HL-60 (cell line): ENCODE measurements at places on chromosomes 11 and 22.

DNA sequence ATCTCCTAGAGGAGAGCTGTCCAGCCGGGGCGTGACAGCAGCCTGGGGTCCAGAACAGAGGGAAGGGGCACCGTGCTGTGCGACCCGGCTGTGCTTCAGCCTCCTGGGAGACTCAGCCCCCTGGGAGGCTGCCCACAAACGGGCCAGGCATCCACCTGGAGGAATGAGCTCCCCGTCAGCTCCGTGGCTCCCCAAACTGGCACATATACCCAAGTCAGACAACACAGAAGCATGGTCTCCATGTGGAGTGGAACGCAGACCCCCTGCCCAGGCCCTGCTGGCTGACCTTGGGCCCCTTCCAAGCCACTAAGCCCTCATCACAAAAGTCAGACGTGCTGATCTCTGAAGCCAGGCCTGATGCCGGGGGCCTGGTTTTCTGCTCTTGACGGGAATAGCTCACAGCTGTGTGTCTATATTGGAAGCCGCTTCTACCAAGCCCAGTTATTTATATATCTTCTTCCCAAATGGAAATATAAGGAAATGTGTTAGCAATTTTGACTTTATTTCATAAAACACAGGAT is 91.7 kb downstream of the BRD1 start:
- DNase-seq = no peak

GRCh38 chr22:32714458-32715430 is 86.8 kb upstream of the TIMP3 start:
- no peak for DNase-seq

GRCh38 chr11:64869571-64870175 is 8.7 kb downstream of the EHD1 start:
- DNase-seq = no peak

- no peak for DNase-seq
These were observed 180.0 kb upstream of the NTM start for GRCh38 chr11:131190446-131190845.

DNA sequence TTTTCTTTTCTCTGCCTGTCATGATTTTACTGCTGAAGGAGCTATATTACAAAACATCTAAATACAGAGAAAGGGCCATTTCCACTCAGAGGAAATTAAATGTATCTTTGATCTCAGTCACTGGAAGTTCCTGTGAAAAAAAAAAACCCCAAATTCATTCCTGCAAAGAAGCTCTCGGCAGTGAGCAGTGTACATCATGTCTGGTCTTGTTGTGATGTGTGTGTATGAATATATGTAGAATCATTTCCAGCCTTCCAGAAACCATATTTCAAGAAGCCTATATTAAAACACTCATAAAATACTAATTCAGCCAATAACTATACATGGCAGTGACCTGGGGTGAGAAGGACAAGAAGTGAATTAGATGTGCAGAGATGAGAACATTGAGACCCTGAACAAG is 393.2 kb upstream of the TENM4 start:
- no peak for DNase-seq

DNA sequence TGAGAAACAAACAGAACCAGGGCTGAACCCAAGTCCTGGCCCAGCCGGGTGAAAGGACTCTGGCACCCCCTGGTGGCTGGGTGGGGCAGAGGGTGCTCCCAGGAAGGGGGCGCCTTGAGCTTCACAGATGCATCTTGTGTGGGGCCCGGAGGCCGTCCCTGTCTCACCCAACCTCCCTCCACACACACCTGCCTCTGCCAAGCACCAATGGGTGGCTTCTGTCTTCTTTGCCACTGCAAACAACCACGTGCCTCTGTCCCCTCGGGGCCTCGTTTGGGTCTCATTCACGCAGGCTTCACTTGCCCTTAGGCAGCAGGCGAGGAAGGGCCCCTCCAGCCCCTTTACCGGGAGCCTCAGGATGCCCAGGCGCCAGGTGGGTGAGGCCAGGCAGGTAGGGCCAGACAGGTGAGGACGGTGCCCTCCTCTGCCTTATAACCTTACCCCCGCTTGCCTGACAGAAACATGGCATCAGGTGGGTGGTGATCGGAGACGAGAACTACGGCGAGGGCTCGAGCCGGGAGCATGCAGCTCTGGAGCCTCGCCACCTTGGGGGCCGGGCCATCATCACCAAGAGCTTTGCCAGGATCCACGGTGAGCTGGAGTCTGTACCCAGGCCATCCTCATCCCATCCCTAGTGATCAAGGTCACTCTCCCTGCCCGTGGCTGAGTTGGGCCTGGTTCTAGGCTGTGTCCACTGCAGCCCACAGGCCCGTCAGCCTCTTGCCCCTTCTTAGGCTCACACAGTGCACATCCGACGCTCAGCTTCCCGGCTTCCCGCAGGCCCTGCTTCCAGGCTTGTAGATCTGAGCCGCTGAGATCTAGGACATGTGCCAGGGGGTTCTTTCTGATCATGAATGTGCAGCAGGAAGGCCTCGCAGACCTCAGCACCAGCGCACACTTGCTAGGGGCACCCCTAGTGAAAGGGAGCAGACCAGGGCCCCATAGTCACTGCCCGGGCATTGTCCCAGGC is 17.2 kb downstream of the POLR3H start:
- no peak for DNase-seq

DNA sequence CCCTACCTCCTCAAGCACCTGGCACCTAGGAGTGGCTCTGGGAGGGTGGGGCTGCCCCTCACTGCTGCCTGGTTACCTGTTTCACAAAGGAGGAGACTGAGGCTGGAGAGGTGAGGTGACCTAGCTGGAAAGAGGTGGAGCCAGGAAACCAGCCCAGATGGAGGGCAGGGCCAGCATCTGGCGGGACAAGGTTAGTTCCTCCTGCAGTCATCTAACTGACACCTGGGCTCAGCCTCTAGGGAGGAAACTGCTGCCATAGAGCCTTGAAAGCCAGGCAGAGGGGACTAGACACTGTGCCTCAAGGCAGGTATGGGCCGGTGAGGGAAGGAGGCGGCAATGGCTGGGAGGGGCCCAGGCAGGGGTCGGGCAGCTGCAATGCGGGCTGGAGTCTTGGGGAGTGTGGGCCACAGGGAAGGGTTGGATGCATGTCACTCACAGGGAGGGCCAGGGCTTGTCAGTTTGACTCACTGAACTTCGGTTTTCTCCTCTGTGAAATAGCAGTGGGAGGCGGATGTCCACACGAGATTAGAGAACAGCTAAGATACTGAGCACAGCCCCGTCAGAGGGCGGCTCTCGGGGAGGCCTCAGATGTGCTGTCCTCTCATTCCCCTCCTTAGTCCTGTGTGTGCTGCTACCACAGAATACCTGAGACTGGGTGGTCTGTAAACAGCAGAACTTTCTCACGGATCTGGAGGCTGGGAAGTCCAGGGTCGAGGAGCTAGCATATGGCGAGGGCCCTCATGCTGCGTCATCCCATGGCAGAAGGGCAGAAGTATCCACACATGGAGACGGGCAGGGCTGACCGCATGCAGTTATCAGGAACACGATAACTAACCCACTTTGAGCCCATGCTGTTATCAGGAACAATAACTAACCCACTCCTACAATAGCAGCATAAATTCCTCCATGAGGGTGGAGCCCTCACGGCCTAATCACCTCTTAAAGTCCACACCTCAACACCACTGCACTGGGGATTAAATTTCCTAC is 16.1 kb downstream of the MGAT3 start:
- no peak for DNase-seq

- DNase-seq = no peak
These were observed 108.5 kb downstream of the CSNK2A3 start for GRCh38 chr11:11244470-11245080.

DNA sequence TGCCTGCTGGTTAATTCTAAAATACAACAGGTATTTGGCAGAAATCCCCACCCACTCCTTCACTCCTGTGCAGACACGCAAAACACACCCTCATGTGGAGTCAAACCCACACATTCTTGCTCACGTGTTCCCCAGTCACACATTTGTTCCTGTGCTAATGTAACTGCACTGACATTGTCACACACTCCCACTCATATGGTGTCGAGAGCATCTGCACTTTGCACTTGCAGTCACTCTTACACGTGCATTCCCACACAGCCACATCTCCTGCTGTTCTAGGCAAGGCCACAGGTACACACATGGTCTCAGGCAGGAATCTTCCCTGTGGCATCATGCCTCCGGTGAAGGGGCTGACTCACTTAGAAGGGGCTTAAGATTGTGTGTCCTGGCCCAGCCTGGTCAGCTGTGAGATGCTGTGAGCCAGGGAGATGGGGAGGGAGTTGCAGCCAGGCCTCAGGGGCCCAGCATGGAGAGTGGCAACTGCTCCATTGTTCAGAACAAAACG is 395.0 kb downstream of the TENM4 start:
- DNase-seq = no peak

DNA sequence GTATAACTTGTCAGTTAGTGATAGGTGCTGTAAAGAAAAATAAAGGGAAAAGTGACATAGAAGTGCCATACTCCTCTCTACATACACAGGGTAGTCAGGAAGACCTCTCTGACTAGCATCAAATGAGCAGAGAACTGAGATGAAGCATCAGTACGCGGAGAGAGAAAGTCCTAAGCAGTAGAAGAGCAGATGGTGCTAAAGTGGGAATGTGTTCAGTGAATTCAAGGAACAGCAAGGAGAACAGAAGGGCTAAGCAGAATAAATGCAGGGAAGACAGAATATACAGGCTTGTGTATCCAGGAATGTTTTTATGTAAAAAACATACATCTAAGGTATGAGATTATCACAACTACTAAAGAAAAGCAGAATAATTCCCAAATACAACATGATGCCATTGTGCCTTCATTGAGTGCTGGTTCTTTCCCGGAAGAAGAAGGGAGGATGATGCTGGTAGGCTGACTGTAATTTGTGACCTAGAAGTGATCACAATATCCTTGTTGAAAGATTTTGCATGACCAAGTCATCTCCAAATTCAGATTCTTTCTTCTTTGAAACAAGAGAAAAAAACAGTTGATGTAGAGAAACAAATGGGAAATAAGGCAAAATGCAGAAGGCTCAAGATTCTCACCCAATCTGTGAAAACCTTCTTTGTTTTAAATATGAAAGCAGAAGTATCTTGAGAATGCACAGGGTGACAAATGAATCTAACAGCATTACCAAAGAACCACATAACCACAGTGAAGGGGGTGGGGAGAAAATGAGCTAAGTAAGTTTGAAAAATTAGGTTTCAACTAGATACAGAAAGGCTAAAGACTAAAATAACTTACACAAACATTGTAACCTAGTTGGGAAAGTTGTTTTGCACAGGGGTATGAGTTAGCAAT is 20.5 kb downstream of the MRE11 start:
- peak; percentile 79 for DNase-seq

GRCh38 chr22:22692707-22693530 is 48.5 kb downstream of the GGTLC2 start:
- no peak for DNase-seq

- DNase-seq = no peak
These were observed 86.2 kb upstream of the SORL1-AS1 start for GRCh38 chr11:121539000-121539399.

DNA sequence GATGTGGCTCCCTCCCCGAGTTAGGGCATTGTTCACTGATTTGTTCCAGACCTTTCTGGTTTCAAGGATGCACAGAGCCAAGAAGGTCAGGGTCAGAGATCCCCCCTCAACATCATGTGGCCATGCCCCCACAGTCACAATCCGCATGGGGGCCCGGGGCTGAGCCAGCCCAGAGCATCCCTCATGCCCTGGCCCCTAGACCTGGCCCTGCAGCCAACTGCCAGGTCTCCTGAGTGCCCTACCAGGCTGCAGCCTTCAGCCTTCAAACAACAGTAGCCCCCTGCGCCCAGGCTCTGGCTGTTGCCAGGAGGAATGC is 142.4 kb downstream of the CRYBB2 start:
- no peak for DNase-seq
